ENCODE measurements at places on chromosomes 16 and 17.

GRCh38 chr16:2177561-2177960, 18.8 kb downstream of the CASKIN1 start:
- DNase-seq = no peak

DNA sequence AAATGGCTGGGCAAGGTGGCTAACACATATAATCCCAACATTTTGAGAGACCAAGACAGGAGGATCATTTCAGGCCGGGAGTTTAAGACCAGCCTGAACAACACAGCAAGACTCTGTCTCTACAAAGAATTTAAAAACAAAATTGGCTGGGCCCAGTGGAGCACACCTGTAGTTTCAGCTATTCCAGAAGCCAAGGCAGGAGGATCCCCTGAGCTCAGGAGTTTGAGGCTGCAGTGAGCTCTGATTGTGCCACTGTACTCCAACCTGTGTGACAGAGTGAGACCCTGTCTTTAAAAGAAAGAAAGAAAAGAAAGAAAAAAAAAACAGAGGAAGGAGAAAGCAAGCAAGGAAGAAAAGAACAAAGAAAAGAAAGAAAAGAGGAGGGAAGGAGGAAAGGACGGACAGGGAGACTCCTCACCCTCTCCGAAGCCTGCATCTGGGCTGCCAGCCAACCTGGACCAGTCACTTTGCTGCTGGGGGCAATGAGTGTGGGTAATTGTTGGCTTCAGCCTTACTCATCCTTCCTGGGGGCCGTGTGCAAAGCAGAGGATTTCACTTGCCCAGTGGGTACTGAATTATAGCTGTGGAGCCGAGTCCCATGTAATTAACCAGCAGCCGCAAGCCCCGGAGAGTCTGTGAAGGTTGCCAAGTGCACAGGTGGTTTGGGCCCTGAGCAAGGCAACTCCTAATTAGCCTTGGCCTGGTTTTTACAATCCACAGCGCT, 6.7 kb upstream of the MT4 start:
- DNase-seq = no peak

DNA sequence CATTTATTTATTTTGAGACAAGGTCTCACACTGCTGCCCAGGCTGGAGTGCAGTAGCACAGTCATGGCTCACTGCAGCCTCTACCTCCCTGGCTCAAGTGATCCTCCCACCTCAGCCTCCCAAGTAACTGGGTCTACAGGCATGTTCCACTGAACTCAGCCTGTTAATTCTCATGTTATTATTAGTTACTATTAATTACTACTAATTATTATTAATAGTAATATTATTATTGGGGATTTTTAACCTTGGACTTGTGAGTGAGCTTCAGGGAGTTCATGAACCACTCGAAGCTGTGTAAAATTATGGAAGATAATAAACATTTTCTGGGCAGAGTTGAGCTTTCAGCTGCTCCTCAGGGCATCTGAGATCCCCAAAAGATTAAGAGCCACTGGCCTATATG, 4.6 kb upstream of the STAC2 start:
- no peak for DNase-seq

GRCh38 chr17:73290399-73291259, 21.2 kb downstream of the CDC42EP4 start:
- no peak for DNase-seq

- DNase-seq = no peak
These were observed 339.0 kb downstream of the MAF start for GRCh38 chr16:79261481-79261940.

- DNase-seq = no peak
These were observed 15.7 kb downstream of the CRLF3 start for GRCh38 chr17:30808785-30809286.

- DNase-seq = peak; percentile 26
These were observed 13.2 kb downstream of the CHCT1 start for GRCh38 chr17:60435244-60436167.

GRCh38 chr17:73187203-73187769, 5.6 kb upstream of the COG1 start:
- DNase-seq = no peak

- no peak for DNase-seq
These were observed 574 bp upstream of the TMEM106A start for GRCh38 chr17:43211123-43211479.

DNA sequence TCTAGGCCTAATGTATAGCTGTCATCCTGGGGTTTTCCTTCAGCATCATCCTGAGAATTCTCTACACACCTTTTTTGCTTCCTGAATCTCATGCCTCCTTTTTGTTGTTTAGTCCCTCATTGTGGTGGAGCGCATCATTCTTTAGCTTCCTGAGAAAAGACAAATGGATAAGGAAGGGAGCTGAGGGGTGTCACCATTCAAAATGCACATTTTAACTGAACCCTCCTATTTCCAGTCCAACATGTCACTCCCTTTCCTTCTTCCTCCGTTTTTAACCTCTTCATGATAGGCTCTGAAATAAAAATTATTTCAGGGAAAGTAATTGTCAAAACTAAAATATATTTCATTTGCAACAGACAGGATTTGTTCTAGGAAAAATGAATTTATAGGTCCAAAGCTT, 39.7 kb upstream of the GNAO1 start:
- no peak for DNase-seq

DNA sequence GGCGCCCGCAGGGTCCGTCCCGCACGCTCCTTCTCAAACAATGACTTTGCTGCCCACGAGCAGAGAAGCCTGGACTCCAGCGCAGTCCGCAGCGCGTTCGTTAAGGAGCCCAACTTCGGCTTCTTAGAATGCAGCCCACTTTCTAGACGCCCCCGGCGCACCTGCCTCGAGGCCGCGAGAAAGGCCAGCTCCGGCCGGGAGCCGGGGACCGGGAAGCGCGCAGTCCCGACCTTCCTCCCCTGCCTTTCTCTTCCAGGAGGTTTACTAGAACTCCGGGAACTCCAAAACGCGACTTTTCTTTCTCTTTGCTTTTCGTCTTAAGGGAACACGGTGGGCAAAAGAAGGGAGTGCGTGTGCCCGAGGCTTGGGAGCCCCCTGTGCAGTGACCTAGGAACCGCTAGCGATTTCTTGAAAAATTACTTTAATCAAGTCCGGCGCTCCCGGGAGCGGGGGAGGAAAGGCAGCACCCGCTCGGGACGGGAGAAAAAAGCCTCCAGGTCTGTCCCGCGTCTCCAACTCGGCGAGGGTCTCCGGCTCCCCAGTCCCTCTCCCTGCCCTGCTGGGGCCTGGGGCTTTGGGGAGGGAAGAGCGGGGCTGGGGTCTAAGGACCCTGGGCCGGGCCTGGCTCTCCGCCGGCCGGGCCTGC, 2.6 kb downstream of the HNF1B start:
- DNase-seq = no peak

DNA sequence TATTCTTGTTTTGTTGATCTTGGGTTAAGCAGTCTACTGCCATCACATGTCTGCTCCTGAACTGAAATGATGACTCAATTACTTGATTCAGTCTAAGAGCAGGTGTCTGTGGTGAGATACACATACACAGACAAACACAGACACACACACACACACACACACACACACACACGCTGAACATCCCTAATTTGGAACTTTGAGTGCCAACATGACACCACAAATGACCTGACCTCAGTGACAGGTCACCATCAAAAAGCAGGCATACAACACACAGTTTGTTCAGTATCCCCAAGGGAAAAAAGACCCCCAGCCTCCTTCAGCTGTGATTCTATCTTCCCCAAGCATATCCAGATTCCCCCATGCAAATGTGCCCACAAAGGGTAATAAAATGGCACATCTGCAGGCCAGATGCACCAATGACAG, 130.1 kb upstream of the TMEM97 start:
- DNase-seq = no peak

DNA sequence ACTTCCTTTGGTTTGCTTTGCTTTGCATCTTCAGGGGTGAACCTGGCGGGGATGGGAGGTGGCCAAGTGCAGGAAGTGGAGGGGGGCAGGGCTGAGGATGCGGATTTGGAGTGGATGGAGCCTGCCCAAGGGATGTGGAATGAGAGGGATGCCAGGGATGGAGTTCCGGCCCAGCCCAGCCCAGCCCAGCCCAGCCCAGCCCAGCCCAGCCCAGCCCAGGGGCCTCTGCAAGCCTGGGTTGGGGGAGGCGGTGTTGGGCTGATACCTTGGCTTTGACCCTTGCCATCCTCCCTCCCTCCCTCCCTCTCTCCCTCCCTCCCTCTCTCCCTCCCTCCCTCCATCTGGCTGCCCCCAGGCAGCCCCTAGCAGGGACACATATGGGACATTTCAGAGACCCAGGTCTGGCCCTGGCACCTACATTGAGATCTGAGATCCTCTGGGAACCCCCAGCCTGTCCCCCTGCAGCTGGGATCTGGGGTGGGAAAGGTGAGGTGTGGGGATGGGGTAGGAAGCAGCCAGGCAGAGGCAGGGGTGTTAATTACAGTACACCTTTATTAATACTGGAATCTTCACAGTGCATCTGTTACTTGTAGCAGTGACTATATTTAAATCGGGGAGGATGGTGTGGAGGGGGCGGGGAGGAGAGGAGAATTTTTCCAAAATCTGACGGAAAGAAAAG, 14.5 kb downstream of the IL34 start:
- no peak for DNase-seq

GRCh38 chr17:61482467-61482866, 30.2 kb downstream of the TBX4 start:
- no peak for DNase-seq

DNA sequence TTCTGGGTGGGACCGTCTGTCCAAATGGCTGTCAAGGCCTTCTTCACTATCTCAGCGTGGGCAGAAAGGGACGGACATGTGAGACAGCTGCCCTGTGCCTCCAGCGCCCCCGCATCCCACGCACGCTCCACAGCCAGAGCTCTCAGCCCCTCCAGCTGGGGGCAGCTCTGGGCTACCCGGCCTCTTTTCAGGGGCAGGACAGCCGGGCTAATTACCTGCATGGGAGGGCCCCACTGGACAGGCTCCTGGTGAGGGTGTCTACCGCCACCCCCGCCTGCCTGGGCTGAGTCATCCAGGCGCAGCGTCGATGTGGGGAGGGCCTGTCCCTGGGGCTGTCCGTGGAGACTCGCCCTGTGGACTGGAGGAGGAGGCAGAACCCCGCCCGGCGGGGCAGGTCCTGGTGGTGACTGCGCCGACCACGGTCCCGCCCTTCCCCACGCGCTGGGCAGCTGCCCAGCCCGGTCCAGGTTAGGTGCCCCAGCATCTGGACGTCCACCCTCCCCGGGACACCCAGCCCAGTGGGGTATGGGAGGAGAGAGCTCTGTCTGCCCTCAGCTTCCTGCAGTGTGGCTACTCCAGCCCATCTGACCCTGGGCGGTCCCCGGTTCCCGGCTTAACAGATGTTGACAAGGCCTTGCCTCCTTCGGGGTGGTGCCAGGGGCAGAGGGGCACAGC, 5.9 kb upstream of the METRNL start:
- no peak for DNase-seq

GRCh38 chr17:72400863-72401262, 280.0 kb downstream of the SOX9 start:
- DNase-seq = no peak

All from stimulated activated CD8-positive, alpha-beta memory T cell treated with anti-CD3 and anti-CD28 coated beads, Interleukin-15, amount 100 ng/mL, for 1 hour (primary cell).